Testis (tissue), 5 donors: ENCODE measurements at places on chromosomes 7 and 10. TPM values are rescaled to one million over a fixed set of nuclear protein-coding genes. Genes with fewer than 3 reads are reported as not detected.

Gene MYOF
- total RNA-seq: 12.3 TPM

Gene CYP3A4
- total RNA-seq: 1.8 TPM

Gene PRLHR
- total RNA-seq: 0.12 TPM

Gene MYL7
- total RNA-seq: 1.7 TPM

Gene IQCE
- 139 TPM for total RNA-seq

Gene AKR1E2
- 53.0 TPM for total RNA-seq

Gene FAM241B
- total RNA-seq: 11.6 TPM

Gene ANXA8L1
- total RNA-seq: 2.2 TPM

Gene ITGA8
- 0.79 TPM for total RNA-seq

Gene SEMA4G
- total RNA-seq: 7.2 TPM

Gene SAMD8
- 55.3 TPM for total RNA-seq

Gene TDRD1
- 32.3 TPM for total RNA-seq

Gene ITGB8
- 104 TPM for total RNA-seq

Gene RASA4B
- total RNA-seq: 15.7 TPM

Gene PDGFA
- 13.8 TPM for total RNA-seq

Gene ODAD2
- total RNA-seq: 38.7 TPM

Gene SPDYE6
- 2.3 TPM for total RNA-seq

Gene RAB19
- total RNA-seq: not detected

Gene H2BK1
- total RNA-seq: not detected

Gene MGAM2
- 2.3 TPM for total RNA-seq

Gene PLPP4
- total RNA-seq: 65.8 TPM

Gene DMTF1
- total RNA-seq: 148 TPM

Gene TRPV6
- 4.5 TPM for total RNA-seq

Gene PPP1R17
- total RNA-seq: 2.4 TPM

Gene PAX2
- total RNA-seq: 3.7 TPM

Gene GTF2IRD2
- 27.9 TPM for total RNA-seq

Gene HOXA10
- 1.8 TPM for total RNA-seq

Gene HMX3
- 0.55 TPM for total RNA-seq

Gene MLXIPL
- 160 TPM for total RNA-seq

Gene TRIM50
- 13.5 TPM for total RNA-seq
